ENCODE measurements at places on chromosomes 1 and 21.

GRCh38 chr1:211920141-211920572, 89.6 kb upstream of the LPGAT1 start:
- DNase-seq: no peak

GRCh38 chr21:42929969-42930368, 4.5 kb upstream of the ERVH48-1 start:
- DNase-seq: no peak

DNA sequence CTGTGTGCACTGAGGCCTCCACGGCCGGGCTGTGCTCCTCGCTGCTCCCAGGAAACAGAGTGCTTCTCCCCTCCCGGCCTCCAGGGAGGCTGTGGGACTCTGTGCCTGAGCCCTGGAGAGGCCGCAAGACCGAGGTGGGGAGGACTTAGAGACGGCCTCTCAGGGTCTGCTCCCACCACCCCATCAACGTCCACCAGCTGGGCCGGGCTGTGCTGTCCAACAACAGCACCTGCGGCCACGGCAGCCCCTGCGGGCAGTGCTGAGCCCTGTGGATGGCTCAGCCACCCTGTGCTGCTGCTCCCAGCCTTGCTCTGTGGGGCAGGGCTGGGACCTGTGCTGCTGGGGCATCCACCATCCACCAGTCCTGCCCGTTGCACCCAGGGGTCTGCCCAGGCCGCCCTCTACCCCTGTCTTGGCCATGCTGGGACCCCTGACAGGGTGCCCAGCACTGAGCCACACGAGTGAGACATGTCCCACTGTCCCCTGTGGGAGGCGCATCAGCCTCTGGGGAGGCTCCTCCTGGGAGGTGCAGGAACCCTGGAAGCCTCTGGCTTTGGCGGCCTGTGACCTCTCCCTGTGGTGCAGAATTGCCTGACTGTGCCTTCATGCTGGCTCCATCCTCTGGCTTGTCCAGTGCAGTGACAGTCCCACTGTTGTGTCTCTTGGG, 31.2 kb upstream of the LRRC3 start:
- no peak for DNase-seq

GRCh38 chr21:33949516-33950430, 34.2 kb upstream of the ATP5PO start:
- DNase-seq: no peak

DNA sequence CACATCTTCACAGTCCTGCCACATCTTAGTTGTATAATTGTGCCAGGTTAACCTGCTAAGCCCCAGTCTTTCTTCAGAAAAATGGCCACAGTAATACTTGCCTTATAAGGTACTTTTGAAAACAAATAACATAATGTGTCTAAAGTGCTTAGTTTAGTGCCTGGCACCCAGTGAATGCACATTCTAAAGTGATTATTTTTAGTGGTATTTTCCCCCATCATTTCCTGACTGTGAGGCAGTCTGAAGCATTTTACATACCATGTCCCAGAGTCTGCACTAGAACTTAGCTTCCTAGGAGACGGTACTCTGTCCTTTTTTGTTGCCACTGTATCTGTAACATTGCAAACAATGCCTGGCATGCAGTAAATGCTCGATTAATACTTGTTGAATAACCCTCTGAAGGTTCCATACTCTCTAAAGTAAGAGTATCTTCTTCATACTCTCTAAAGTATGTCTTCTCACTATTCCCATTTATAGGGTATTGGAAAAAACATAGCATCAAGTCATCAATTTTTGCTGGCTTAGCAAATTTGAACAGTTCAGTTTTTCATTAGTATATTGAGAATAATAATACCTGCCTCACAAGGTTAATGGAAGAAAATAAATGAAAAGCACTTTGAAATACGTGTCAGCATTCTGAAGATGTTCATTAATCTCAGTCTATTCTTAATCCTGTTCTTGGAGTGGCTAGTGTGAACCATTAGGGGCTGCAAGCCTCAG, 43.7 kb downstream of the FMO3 start:
- DNase-seq: no peak

DNA sequence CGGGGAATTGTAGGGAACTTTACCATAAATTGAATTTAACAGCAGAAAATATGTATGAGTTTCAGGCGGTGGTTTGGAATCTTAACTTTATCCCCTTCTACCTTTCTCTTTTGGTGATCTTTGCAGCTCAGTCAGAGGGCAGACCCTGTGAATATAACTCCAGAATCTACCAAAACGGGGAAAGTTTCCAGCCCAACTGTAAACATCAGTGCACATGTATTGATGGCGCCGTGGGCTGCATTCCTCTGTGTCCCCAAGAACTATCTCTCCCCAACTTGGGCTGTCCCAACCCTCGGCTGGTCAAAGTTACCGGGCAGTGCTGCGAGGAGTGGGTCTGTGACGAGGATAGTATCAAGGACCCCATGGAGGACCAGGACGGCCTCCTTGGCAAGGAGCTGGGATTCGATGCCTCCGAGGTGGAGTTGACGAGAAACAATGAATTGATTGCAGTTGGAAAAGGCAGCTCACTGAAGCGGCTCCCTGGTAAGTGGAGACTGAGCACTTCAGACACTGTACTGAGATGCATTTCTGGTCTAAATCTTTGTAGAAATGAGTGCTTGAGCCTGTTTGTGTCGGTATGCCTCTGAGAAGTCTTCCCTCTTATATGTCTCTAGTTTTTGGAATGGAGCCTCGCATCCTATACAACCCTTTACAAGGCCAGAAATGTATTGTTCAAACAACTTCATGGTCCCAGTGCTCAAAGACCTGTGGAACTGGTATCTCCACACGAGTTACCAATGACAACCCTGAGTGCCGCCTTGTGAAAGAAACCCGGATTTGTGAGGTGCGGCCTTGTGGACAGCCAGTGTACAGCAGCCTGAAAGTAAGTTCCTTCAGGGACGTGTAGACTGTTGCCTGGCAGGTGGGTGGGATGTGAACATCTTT, 1.5 kb downstream of the CCN1 start:
- DNase-seq: no peak

GRCh38 chr1:1406821-1407635, at the start of gene MRPL20:
Gene MRPL20 (minus strand): TSS chr1:1407293. CDS start chr1:1407217, 76 bp downstream.
- peak; percentile 93 for DNase-seq

DNA sequence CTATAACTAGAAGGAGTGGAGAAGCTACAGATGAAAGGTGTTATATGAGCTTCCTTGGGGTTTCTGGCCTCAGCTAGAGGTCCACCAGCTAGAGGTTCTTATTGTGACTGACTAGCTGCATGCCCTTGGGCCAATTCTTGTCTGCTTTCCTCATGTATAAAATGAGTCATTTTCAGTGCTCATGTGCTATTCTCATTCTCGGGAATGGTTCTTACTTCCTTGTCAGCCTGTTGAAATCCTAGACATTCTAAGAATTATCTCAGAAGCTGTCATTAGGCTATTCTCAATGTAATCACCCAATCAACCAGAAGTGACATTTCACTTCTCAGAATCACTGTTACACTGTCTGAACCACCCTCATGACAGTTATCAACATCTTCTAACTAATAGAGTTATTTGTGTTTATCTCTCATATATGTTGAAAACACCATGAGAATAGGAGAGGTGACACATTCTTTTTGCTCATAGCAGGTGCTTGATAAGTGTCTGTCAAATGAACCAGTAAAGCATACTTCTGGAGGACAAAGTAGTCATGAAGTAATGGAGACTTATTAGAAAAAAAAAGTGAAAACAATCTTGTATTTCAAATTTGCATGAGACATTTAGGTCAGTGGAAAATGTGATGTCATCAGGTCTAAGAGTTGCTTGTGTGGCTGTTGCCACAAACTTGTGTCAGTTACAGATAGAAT, 122.8 kb upstream of the IVNS1ABP start:
- DNase-seq: no peak

DNA sequence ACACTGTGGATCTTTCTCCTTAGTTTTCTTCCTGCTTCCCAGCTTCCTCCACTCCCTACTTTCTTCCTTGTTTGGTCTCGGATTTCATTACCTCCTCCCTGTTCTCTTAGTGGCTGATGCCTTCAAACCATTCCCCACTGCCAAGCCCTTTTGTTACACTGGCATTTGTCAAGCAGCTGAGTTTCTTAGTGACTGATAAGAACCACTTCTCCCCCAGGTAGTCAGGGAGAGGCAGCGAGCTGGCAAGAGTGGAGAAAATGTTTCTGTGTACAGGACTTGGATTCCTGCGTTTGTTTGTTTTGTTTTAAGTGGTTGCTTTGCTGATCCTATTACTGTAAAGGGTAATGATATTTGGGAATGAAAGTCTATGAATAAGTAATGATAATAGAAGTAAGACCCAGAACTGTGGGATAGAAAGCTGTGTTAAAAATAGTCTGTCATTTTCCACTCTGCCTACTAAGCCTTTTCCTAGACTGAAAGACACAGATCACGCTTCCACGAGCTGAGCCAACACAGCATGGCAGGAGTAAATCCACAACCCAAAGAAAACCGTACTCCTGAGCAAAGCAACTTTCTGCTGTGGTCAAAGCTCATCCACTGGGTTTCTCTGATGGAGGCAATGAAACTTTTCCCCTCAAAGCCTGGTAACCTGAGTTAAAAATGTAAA, 10.1 kb upstream of the SERTAD4 start:
- no peak for DNase-seq

- no peak for DNase-seq
Measured at GRCh38 chr21:46253610-46254124, 25.1 kb upstream of the LSS start.

DNA sequence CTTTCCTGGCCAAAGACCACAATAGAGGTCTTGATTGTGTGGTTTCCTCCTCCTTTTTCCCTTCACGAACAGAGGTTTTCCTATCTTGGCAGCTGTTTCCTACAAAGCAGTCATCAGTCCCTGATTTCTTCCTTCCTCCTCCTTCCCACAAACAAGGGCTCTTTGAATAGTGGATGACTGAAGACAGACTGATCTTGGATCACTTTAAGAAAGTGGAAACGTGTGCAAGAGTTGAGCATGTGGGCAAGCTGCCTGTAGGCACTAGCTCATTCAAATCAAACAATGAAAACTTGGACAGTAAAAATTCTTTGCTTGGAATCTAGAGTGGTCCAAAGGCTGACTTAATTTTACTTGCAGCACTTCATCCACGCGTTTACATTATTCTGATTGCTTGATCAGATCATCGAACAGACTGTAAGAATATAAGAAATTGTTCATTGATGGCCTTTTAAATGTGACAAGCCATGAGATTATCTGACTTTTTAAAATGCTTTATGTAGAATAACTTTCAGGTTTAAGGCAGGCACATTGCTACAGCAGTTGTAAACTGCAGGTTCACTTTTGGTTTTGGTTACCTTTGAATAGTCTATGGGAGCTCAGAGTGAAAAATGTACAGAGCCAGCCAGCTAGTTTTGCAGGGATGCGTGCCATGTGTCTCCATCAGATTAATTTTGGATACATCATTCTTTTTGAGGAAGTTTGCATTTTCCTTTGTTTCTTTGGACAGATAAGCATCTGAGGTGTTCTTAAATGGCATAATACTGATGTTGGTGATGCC, 34.4 kb downstream of the ADGRL2 start:
- DNase-seq: no peak

DNA sequence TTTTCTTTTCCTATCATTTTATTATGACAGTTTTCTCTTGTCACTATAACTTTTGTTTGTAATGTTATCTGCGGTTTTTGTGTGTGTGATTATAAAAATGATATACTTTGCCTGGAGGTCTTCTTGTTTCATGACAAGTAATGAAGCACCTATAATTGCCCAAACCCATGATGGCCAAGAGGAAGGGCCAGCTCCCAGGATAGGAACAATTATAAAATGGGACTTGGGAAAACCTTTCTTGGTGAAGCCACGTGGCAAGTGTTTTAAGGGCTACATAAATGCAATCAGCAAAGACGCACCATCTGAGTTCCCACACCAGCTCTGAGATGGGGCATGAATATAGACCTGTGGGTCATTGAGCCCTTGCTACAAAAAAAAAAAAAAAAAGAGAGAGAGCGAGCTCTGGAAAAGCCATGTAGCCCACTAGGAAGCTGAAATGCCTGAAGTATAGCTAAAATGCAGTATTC, 462.6 kb upstream of the RUNX1 start:
- DNase-seq: no peak

- no peak for DNase-seq
Measured at GRCh38 chr1:100613817-100614559, 76.0 kb downstream of the GPR88 start.

DNA sequence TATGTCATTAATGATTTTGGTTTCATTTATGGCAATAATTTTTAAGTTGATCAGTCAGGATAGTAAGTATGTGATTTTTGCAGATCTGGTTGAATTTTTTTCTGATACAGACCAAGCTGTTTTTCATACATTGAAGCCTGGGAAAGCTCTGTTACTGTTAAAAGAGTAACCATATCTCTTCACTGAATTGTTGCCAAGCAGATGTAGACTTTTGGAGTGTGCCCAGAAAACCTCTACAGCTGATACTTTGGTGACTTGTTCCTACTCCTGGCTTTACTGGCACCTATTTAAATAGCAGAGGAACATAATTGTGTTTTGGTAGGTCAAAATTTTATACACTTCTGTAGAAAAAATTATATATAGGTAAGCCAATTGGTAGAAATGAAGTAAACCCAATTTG, 49.4 kb downstream of the NFIA start:
- DNase-seq: no peak

DNA sequence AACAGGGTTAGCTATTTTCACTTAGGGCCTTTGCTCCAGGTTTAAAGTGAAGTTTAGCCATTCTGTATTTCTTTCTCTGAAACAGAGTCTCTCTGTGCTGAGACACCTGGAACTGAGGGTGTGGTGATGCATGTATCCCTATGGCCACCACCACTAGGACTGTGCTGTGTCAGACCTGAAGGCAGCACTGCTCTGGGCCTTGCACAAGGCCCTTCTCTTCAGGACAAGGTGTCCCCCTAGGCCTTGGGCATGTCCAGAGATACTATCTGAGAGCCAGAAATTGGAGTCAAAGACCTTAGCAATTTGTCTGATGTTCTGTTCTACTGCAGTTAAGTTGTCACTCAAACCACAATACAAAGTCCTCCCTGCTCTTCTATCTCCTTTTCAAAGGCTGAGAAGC, 1649.2 kb downstream of the AMY1C start:
- DNase-seq: no peak

- no peak for DNase-seq
Measured at GRCh38 chr1:94530373-94530878, 11.1 kb downstream of the F3 start.
